Stimulated activated CD8-positive, alpha-beta memory T cell treated with anti-CD3 and anti-CD28 coated beads, Interleukin-2, amount 100 ng/mL, for 1 hour (primary cell): ENCODE measurements at places on chromosomes 11 and 22.

DNA sequence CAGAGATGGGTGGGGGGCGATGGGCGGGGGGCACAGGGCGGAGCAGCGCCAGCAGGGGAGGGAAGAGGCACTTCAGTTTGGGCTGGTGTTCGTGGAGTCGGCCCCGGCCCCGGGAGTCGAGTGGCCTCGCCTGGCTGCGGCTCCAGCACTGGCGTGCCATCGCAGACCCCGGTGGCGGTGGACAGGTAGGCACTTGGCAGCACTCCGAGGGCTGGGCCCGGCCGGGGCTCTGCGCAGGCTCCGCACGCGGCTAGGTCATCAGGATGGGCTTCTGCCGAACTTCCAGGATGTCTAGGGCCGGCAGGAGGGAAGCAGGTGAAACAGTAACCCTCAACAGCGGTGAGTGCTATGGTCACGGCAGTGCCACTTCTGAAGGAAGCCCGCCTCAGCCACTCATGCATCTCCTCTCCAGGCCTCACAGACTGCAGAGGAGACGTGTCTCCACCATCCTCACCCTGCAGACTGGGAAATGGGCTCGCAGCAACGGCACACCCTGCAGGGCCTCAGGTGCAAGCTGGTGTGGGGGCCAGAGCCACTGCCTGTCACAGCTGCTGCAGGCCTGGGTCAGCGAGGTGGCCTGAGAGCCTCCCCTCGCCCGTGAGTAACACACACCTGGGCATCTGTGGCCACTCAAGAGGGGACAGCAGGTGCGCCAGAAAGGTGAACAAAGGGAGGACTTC lies 33.3 kb downstream of the NUP50 start:
- no peak for DNase-seq

DNA sequence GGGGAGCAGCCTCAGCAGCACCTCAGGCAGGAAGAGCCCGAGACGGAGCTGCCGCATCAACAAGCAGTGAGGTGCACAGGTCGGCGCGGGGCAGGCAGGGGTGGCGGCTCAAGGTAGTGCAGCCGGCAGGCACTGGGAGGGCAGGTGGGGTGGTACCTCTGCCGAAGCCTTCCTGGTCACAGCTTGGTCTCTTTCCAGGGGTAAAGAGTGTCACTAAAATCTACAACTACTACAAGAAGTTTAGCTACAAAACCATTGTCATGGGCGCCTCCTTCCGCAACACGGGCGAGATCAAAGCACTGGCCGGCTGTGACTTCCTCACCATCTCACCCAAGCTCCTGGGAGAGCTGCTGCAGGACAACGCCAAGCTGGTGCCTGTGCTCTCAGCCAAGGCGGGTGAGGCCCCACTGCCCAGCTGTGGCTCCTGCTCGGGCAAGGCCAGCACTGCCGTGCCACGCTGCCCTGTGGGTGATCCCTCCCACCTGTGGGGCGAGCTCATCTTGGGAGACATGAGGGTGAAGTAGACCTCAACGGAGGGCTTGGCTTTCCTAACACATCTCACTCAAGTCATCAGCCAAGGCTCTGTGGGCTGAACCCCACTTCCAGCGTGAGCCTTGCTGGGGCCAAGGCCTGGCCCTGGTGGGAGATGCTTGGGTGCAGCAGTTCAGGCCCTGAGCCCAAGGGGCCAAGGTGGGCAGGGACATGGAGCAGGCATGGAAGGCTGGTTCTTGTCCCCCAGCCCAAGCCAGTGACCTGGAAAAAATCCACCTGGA lies 13.6 kb downstream of the GATD1 start:
- DNase-seq, result no peak

DNA sequence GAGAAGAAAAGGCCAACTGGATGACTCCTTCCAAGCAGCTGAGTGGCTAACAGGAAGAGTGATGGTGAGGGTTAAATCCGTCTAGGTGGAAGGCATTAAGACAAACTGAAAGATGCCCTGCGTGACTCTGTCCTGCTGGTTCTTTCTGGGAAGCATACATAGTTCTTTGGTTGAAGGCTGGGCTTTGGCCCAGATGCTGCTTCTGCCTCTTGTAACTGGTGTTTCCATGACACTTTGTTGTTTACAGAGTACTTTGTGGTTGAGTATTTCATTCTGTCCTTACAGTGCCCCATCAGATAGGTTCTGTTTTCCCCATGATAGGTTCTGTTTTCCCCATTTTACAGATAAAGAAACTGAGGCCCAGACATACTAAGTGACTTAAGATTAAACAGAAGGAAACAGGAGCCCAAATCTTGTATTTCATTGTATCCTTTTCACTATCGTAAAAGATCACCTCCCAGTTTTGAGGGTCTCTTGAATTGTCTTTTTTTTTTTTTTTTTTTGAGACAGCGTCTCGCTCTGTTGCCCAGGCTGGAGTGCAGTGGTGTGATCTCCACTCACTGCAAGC lies 124.3 kb upstream of the RASSF10 start:
- DNase-seq, result no peak

- no peak for DNase-seq
These were observed 35.6 kb downstream of the BRD1 start for GRCh38 chr22:49792107-49792506.

DNA sequence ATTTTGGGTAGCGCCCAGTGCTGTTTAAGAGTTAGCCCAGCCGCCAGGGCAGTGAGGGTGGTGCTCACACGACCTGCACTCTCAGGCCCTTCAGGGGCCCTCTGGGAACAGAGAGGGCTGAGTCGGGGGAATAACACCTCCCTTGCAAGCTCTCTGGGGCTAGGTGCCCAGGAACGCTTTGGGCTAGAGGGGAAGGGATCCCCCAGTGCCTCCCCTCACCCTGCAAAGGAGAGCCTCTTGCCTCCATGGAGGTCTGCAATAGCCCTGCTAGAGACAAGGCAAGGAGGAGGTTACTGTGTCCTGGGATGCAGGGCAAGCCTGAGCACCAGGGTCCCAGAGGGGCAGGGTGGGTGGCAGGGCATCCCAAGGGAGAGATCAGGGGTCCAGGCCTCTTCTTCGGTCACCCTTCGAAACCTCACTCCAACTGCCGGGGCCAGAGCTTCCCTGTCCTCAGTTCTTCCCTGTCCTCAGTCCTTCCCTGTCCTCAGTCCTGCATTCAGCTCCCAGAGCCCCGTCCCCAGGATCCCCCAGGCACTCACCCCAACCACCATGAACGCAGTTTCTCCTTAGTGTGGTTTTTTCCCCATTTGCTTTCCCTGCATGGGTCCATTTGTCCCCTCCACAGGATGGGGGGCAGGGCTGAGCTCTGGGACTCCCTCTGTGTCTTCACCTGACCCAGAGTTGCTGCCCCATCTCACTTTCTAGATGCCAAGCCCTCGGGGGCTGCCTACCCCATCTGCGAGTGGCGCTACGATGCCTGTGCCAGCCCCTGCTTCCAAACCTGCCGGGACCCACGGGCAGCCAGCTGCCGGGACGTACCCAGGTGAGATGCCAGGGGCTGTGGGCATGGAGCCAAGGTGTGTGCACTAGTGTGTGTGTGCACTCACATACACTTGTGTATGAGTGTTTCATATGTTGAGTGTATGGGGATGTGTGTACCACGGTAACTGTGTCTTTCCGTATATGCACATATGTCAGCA lies 60.8 kb downstream of the OTOG start:
- no peak for DNase-seq

DNA sequence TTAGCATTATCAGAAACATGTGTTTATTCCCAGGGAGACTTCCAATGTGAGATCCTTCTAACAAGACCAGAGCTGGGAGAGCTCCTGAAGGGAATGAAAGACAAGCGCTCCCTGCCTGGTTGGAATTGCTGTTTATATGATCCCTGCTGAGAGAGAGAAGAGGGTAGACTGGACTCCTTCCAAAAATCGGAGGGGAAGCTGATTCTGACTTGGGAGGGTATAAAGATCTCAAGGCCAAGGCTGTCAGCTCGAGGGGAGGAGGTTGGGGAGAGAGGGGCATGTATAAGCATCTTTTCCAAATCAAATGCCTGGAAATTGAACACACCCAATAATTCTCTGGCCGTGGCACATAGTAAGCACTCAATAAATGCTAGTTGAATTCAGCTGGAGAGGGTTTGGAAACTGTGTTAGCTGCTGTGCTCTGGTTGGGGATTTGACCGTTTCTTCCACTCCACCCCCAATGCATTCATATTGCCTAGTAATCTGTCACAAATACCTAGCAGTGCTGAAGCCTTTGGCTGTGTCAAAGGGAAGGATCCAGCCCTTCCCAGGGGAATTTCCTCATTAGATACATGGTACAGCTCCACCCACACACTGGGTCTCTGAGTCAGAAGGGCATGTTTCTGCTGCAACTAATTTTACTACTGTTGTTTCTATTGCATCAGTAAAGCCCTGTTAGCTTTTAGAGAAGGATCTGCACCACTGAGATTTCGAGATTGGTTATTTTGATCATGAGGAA lies 61.5 kb downstream of the CACNG2 start:
- no peak for DNase-seq

GRCh38 chr11:108601150-108601549 lies 7.6 kb upstream of the EXPH5 start:
- DNase-seq, result no peak

DNA sequence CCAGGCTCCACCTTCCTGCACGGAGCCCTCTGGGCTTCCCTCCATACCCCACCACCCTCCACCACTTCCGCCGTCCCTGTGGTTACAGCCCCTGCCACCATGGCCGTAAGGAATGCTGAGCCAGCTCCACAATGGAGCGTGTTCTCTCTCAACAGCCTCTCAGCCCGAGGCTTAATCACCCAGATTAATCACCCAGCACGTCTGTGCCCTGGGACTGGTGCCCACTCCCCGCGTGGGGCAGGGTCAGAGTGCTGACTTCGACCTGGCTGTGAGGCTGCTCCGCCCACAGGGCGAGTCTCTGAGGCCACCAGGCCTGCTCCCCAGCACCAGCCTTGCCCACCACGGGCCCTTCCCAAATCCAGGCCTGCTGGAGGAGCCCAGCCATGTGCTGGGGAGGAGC lies 4.0 kb upstream of the TH start:
- no peak for DNase-seq

- DNase-seq, result no peak
These were observed 2.8 kb upstream of the TRIM3 start for GRCh38 chr11:6476571-6476970.

GRCh38 chr11:85826116-85826855 lies 15.3 kb upstream of the SYTL2 start:
- no peak for DNase-seq

DNA sequence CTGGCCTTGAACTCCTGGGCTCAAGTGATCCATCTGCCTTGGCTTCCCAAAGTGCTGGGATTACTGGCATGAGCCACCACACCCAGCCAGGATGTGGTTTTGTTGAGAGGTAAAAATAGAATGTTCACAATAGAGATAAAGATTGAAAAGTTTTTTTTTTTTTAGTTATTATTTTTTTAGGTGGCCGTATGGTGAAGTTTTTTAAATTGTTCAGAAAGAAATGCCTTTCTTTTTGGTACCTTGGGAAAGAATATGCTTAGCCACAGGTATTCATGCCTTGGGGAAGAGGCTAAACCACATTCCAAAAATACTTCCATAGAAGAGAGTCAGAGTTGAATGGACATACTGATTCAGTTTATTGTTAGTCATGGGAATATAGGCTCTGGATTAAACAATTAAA lies 143.4 kb downstream of the C11orf91 start:
- no peak for DNase-seq

DNA sequence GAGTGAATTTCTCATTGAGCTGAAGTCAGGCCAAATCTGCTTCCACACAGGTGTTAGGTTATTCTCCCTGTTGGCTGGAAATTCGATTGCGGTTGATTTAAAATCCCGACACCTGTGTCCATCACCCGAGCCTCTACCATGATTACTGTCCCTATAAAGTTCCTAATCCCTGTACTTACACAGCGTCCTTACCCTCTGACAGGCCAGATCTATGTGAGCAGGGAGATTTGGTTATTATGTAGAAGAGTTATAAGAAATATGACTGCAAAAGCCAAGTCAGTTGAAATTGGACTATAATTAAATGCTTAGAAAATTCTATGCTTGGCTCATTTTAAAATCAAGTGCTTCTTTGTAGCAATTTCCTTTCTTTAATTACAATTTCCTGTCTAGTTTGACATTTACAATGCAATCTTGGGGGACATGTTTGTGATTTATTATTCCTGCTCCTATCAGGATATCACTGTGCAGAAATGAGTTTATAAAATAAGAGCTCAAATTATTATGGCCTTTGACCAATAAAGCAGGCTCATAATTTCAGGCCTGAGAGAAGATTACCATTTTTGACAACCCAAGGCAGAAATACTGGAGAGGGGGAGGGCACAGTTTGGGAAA lies 32.5 kb upstream of the LMO1 start:
- no peak for DNase-seq

DNA sequence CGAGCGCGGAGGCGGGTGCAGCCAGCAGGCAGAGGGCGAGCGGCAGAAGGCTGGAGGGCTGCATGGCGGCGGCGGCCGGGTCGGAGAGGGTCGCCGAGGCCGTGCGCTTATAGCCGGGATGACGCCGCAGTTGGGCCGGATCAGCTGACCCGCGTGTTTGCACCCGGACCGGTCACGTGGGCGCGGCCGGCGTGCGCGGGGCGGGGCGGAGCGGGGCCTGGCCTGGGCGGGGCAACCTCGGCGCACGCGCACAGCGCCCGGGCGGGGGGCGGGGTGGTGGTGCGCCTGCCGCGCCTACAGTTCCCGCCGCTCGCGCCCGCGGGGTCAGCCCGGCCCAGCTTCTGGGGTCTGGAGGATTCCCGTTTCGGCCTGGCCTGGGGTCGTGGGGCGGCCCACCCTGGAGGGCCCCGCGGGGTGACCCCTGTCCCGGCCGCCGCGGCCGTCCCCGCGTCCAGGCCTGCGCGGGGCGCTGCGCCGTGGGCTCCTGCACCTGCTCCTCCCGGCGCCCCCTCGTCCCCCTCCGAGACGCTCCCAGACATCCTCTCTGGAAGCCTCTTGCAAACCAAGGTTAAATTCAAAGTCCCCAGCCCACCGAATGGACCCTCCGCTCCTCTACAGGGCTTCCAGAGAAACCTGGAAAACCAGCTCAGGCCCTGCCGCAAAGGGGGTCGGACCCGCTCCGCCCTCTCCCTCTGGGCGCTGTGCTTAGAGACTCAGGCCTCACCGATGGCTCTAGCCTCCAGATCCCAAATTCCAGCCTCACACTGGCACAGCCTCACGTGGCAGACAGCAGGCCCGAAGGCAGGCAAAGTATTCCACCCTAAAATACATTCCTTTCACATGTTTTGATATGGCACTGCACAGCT lies at the start of gene CTSD:
Gene CTSD (minus strand): TSS at position 132 of the 866 bp plus-strand sequence. CDS start 68 bp downstream, at position 64.
- peak; percentile 80 for DNase-seq

DNA sequence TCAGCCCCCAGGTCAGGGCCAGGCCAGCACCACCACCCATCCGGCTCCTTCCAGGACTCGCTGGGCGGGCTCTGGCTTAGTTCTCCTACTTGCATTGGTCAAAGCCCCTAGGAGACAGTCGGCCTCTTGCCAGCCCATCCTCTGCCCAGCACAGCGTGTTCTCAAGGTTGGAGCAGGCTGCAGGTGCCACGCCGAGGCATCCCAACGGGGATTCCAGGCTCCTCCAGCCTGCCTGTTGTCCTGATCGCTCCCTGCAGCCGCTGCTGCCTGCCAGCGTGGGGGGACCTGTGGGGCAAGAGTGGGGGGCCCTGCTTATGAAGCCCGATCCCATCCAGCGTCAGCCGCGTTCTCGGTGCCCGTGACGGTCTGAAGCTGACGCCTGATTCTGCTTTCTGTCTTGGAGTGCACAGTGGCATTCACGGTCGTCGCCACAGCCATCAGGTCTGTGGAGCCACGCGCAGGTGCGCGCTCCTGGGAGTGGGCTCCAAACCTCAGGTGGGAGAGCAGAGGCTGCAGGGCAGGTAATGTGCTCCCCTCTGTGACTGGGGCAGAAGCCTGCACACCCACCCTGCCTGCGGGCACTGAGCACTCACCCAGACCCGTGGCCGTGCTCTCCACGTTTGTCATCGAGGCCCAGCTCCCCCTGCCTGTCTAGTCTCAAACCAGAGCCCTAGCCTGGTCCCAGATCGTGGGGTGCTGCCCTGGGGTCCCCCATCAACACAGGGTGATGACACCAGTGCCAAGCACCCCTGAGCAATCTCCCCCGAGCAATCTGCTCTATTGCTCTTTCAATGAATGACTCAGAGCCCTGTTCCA lies 991.6 kb downstream of the BRD1 start:
- DNase-seq, result no peak
